ENCODE measurements at places on chromosomes 5 and 9.

GRCh38 chr9:123365287-123365880 lies 9.4 kb downstream of the CRB2 start:
- no peak for DNase-seq

DNA sequence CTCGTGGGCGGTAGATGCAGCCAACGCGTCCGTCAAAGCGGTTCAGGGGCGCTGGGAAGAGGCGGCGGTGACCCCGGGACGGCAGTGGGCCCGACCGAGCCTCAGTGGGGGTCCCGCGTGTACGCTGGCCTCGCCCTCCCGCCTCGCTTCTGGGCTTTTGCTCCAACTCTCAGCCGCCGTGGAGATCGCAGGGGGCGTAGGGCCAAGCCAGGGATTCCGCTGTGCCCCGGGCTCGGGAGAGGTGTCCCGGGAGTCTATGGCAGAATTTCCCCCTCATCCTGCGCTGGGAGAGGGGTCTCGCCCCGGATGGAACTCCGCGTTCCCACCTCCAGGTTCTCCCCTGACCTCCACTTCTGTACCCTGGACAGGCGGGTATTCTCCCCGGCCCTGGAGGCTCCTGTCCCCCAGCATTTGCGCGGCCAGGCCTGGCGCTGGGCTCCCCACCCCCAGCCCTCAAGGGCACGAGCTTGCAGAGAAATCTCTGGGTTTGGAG lies 131.9 kb downstream of the MRPL36 start:
- no peak for DNase-seq

DNA sequence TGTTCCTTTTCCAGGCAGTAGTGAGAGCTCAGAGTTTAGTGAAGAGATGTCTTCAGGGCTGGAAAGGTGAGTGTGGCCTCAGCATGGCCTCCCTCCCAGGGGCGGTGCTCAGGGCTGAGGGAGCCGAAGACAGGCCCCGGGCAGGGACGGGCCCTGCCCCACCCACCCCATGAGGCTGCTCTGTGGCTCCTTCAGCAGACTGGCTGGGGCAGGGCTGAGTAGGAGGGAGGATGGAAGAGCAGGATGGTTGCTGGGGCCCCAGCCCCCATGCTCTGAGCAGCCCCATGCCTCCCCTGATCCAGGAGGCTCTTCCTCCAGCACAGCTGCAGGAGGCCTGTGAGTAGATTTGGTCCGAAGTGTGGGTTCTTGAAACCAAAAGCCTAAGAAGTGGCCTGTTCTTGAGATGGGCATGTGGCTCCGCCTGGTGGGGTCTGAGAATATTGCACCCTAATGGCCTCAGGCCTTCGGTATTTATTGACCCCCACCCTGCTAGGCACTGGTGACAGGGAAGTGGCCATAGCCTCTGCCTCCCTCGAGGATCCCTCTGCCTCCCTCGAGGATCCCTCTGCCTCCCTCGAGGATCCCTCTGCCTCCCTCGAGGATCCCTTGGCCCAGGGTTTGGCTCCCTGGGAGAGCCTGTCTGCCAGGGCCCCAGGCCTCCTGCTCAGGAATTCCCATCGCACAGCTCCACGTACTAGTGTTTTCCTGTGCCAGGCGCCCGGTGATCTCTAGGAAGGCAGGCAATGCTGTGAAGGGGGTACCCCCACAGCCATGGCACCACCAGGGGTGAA lies 65.4 kb upstream of the GARNL3 start:
- peak; percentile 23 for DNase-seq

DNA sequence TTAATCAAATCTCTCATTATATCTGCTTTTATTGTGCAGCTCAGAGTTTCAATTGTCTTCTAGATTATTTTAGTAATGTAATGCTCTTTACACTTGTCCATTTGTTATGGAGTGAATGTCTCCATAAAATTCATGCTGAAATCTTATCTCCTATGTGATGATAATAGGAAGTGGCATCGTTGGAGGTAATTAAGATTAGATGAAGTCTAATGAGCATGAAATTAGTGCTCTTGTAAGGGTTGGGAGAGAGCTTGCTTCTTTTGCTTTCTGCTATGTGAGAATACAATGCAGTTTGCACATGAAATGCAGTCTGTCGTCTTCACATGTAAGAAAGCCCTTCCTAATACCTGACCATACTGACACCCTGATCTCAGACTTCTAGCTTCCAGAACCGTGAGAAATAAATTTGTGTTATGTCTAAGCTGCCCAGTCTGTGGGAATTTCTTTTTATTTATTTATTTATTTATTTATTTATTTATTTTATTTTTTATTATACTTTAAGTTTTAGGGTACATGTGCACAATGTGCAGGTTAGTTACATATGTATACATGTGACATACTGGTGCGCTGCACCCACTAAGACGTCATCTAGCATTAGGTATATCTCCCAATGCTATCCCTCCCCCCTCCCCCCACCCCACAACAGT lies 1399.2 kb upstream of the CDH6 start:
- DNase-seq = no peak

DNA sequence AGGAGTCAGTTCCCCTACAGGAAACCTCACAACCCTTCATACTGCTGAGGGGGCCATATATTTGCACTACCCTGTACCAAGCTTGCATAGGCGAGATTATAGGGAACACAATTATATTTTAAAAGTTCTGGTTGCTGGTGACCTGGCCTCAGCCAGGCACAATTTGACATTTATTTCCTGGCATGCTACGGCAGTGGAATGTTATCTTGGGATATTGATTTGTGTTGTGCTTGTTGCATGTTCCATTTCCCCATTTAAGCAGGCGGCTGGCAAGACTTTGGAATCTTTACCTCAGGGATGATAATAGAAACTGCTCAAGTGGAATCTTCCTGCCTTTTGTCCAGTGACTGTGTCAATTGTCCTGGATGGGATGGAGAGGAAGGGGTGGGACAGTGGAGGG lies 67.0 kb upstream of the RPS23 start:
- DNase-seq = no peak

GRCh38 chr5:81393430-81393782 lies 528 bp downstream of the ACOT12 start:
- no peak for DNase-seq

- DNase-seq = no peak
These were observed 756.1 kb downstream of the DNAH5 start for GRCh38 chr5:13188371-13188770.

DNA sequence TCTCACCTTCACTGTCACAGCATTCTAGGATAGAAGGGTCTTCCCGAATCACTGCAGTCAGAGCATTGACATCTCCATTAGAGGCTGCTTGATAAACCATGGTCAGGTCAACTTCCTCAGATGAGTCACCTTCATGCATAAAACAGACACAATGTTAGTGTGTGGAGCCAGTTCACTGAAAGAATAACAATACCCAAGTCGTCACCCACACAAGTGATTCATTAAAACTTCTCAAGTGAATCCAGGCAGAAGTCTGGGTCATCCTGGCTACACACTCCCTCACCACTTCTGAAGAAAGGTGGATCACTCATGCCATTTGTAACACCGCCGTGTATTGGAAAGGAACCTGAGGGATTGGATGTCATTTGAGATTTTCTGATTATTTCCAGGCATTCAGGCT lies 49.6 kb downstream of the ANKRD55 start:
- no peak for DNase-seq

DNA sequence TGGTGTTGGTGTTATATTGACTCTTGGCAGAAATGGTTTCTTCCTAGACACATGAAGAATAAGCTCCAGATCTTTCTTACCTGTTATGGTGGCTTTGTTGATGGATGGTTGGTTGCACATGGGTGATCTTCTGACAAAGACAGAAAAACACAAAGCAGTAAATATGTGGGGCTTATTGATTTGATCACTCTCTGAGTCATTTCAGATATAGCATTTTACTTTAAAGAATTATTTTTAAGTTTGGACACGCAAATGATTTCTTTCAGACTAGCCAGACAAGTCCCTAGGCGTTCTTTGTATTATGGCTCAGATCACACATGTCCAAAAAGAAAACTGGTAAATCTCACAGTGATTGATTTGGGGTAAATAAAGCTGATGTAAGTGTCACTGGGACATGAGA lies 597.6 kb downstream of the RAB3C start:
- no peak for DNase-seq

- no peak for DNase-seq
These were observed 222.6 kb downstream of the ROR2 start for GRCh38 chr9:91727316-91727861.

- no peak for DNase-seq
These were observed 6.9 kb upstream of the VAV2 start for GRCh38 chr9:133998915-133999595.

GRCh38 chr5:83919071-83920041 lies 198.7 kb upstream of the HAPLN1 start:
- DNase-seq = no peak

- peak; percentile 21 for DNase-seq
These were observed 66.7 kb upstream of the ADRA1B start for GRCh38 chr5:159849437-159850083.

- DNase-seq = no peak
These were observed 6.0 kb downstream of the LRSAM1 start for GRCh38 chr9:127457191-127457878.

DNA sequence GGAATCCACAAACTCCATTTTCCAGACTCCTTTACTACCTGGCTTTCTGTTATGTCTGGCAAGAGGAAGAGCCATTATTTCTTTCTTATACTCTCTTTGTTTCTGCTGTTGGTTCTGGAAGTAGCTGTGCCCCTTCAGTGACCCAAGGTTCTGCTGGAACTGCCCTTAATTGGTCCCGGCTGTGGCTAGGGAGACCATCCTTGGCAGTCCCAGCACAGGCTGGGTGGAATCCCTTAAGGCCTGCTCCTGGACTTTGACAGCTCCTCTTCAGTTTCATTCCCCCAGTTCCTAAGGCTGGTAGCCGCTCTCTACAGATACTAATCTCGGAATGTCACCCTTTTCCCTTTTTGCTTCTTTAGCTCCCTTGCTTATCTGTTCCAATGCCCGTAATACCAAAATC lies 81.9 kb upstream of the GLIS3 start:
- no peak for DNase-seq

- DNase-seq = no peak
These were observed 258.4 kb downstream of the HCN1 start for GRCh38 chr5:45437752-45438151.

DNA sequence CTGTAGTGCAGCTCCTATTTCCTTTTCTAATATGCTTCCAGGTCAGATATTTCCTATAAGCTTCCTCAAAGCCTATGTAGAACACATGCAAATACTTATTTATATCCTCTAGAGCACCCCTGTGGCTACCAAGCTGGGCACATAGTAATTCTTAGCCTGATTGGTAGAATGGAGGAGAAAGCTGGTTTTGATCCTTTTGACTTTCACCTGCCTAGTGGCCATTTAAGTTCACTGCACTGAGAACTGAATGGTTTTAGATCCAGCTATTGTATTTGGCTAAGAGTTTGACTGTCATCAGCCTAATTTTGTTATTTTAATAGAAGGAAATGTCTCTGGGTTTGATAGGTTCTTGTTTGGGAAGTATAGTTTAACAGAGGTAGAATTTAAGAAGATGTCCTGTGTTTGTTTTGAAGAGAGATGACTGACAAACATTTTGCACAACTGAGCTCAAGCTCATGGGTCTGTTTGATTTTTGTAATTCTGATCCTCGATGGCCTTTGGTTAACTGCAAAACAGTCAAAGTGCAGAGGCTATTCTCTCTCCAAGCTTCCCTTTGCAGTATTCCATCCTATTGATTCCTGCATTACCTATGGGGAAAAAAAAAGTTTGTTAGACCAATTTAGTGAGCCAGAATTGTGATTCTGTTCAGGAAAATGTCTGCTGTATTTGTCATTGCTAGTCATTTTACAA lies 85.4 kb downstream of the KCNN2 start:
- no peak for DNase-seq

GRCh38 chr5:24142341-24142740 lies 502.4 kb downstream of the CDH10 start:
- no peak for DNase-seq

DNA sequence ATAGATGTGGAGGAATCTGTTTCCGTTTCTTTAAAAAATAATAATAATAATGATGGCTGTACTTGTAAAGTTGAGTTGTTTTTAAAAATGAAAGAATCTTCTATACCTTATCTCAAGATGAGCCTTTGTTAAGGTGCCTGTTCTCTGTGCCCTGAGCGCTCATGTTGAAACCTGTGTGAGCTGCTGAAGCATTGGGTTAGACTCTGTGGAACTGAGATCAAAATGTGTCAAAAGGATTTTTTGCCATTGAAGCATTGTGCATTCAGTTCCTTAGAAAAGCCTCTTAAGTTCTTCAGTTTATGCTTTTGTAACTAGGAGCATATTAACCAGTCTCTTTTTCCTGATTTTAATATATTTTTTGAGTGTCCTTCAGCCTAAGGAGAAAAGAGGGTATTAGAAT lies 67.7 kb downstream of the NUP214 start:
- no peak for DNase-seq

GRCh38 chr9:32783168-32783891 lies at the start of gene TMEM215:
TMEM215 (plus strand) TSS chr9:32783540; CDS start chr9:32784184, 644 bp downstream.
- no peak for DNase-seq

DNA sequence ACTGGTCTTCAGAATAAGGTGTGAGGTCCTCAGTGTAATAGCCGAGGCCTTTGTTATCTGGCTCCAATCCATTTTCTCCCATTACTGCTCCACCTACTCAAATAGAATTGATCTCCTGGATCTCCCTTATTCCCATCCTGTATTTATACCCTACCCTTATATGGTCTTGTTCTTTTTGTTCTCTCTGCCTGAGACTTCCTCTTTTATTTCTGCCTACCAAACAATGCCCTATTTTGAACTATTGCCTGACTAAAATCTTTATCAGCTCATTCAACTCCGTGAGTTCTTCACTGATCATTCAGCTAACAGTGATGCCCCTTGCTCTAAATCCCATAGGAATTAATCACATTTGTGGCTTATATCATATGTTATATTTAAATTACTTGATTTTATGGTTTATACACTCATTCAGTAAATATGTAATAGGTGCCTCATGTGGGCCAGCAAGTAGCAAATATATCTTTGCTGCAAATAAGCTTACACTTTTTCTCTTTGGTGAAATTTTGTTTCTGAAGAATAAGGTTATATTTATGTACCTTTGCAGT lies 417.5 kb upstream of the MEF2C start:
- no peak for DNase-seq

GRCh38 chr9:129437626-129438323 lies 183.1 kb downstream of the C9orf50 start:
- no peak for DNase-seq

DNA sequence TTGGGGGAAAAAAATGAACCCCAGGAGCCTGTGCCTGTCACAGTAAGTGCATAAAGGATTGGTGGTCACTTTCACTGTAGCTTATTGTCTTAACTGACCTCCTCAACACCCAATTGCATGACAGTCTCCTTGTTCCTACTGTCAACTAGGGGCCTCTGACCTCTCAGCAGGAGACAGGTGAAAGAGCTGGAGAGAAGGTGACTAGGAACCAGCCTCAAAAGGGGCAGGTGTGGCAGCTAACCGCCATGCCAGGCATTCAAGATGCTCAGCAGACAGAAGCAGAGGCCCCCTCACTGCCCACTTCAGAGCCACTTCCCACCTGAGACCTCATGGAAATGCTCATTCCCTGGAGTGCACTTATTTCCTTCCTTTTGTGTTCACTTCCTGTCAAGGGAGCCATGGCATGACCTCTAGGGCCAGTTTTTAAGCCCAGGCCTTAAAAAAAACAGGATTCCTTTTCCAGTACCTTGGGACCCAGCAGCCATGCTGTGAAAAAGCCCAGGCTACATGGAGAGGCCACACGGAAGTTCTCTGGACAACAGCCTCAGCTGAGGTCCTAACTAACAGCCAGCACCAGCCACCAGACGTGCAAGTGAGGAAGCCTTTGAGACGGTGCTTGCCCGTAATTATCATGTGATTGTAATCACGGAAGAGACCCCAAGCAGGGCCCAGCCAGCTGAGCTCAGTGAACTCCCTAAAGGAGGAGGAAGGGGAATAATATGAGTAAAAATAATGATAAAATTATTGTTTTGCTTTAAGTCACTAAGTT lies 74.9 kb downstream of the NSUN2 start:
- DNase-seq = no peak
